ENCODE measurements at places on chromosomes 5 and 9.

DNA sequence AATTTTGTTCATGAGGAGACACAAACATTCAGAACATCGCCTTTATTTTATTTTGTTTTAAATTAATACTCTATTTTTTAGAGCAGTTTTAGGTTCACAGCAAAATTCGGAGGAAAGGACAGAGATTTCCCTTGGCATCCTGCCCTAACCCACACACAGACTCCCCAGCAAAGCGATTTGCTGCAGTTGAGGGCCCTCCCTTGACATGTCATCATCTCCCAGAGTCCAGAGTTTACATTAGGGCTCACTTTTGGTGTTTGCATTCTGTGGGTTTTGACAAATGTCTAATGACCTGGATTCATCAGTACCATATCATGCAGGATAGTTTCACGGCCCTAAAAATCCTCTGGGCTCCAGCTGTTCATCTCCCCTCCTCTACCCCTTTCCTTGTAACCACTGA, 33.6 kb upstream of the COL5A1 start:
- no peak for DNase-seq

- DNase-seq: no peak
Observed at GRCh38 chr5:10420932-10421331, 20.7 kb upstream of the ROPN1L start.

- no peak for DNase-seq
Observed at GRCh38 chr9:88161144-88161543, 22.9 kb upstream of the SPATA31C2 start.

- DNase-seq: no peak
Observed at GRCh38 chr9:35869621-35870216, 482 bp downstream of the OR13J1 start.

DNA sequence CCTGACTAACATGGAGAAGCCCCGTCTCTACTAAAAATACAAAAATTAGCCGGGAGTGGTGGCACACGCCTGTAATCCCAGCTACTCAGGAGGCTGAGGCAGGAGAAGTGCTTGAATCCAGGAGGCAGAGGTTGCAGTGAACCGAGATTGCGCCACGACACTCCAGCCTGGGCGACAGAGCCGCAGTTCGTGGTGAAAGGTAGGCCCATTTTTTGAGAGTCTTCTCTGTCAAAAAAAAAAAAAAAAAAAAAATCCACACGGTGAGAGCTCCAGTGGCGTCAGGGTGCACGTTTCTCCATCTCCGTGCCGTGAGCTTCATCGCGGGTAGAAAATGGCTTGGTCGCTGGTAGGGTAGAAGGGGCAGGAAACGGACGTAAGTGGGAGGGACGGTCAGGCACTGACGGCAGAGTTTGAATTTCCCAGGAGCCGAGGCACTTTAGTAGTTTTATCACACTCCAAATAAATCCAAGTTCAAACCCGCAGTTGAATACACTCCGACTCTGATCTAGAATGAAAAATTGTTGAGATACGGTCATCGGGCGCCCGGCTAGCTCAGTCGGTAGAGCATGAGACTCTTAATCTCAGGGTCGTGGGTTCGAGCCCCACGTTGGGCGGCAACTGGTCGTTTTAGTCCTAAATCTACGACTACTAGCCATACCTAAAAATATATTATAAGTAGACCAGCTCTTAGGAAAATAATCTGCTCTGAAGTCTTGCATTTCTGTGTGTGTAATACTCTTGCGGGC, 2.4 kb upstream of the TRIM7 start:
- no peak for DNase-seq

GRCh38 chr5:115758356-115758755, 58.1 kb downstream of the CDO1 start:
- no peak for DNase-seq

DNA sequence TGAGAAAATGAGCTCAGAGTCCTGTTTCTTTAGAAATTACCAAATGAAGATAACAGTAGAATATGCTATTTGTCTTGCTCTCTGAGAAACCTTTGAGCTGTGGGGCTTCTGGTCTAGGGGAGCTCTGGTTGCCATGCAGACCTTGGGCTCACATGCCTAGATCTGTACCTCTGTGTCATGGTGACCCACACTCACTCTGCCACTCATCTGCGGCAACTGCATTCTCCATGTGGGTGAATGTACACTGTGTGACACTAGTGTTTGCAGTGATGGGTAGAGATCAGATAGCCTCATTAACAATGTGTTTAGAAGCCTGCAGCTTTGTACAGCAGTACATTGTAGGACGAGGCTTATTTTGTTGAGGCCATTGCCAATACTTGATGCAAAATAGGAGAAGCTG, 521.2 kb downstream of the CHSY3 start:
- no peak for DNase-seq

DNA sequence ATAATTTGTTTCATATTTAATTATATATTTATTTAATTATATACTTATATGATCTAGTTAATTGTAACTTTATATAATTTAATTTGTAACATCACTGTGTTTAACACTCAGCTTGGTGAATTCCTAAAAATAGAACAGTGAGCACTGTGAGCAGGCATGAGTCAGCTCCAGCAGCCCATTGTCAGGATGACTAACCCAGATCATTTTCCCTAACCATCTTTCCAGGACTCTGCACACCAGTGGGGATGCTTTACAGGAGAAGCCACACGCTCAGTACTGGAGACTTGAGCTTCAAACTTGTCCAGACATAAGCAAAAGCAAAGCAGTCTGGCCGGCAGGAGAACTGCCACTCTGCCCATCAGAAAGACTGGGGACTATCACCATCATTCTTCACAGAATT, 446.2 kb upstream of the TRPC7 start:
- no peak for DNase-seq

GRCh38 chr5:170651604-170652277, 131.8 kb upstream of the GABRP start:
- no peak for DNase-seq

DNA sequence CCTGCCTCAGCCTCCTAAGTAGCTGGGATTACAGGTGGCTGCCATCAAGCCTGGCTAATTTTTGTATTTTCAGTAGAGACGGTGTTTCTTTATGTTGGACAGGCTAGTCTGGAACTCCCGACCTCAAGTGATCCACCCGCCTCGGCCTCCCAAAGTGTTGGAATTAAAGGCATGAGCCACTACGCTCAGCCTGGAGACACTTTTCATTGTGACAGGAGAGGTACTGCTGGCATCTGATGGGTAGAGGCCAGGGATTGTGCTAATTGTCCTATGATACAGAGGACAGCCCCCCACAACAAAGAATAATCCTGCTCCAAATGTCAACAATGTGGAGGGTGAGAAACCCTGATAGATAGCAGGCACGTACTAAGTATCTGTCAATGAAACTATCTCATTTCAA, 91.3 kb upstream of the SLC25A48 start:
- DNase-seq: no peak

GRCh38 chr5:82265047-82265446, 13.1 kb downstream of the RPS23 start:
- no peak for DNase-seq

DNA sequence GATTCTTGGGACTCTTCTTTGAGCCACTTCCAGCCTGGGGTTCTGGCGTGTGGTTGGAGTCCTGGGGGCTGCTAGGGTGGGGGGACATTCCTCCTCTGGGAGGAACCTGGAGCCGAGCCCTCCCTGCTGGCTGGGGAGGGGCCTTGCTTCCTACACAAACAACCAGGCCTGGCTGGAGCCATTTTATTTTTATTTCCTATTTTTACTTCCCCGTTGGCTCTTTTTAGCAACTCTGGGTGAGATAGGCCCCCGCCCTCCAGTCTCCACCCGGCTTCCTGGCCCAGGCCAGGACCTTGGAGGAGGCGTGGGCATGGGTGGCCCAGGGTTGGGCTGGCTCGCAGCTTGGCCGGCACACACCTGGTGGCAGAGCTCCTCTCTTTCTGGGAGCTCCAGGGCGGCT, 15.1 kb downstream of the RXRA start:
- no peak for DNase-seq

GRCh38 chr9:101705135-101705661, 33.2 kb downstream of the GRIN3A start:
- peak; percentile 8 for DNase-seq

DNA sequence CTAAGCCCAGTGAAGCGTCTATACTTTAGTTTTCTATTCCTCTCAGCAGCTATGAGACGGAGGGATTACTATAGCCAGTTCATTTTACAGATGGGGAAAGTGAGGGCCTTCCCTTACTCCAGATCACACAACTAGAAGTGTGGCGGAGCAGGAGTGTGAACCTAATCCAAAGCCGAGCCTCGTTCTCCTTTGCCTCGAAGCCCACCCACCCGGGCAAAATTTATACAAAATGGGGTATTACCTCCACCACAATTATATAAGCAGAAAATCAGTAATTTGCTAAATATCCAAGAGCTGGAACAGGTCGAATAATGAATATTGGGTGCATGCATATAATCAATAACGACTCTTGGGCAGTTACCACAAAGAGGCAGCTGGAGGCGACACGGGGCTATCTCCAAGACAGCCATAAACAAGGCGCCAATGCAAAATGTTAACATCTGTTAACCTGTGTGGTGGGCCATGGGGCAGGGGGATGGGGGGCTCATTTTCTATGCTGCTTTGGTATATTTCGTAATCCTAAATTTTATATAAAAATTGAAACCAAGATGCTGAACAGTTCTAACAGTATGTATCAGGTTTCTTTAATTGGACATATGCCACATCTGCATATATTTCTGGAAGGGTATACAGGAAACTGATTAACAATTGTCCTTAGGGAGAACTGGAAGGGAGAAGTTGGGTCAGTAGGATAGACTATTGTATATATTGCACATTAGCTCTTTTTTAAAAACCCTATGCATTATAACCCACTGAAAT, 1.2 kb upstream of the RNF44 start:
- no peak for DNase-seq

GRCh38 chr5:142720641-142721271, 34.9 kb upstream of the FGF1 start:
- DNase-seq: peak; percentile 73

- DNase-seq: no peak
Observed at GRCh38 chr5:179727106-179727505, 5.5 kb upstream of the MAML1 start.

- no peak for DNase-seq
Observed at GRCh38 chr5:123116757-123117156, 27.7 kb downstream of the PRDM6 start.

GRCh38 chr5:132012371-132013005, 1.0 kb upstream of the ACSL6 start:
- no peak for DNase-seq

- no peak for DNase-seq
Observed at GRCh38 chr5:126971455-126972031, 58.8 kb downstream of the MARCHF3 start.

DNA sequence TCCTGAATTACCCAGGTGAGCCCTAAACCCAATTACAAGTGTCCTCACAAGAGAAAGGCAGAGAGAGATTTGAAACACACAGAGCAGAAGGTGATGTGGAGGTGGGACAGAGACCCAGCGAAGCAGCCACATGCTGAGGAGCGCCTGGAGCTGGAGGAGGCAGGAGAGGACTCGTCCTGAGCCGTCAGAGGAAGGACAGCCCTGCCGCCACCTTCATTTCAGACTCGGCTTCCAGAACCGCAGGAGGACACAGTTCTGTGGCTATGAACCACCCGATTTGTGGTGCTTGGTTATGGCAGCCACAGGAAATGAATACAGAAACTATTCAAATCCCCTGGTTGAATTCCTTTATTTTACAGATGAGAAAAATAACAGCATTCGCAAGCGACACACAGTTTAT, 16.4 kb upstream of the FBP1 start:
- no peak for DNase-seq
